T-helper 17 cell (primary cell): ENCODE measurements at places on chromosomes 1 and 21.

DNA sequence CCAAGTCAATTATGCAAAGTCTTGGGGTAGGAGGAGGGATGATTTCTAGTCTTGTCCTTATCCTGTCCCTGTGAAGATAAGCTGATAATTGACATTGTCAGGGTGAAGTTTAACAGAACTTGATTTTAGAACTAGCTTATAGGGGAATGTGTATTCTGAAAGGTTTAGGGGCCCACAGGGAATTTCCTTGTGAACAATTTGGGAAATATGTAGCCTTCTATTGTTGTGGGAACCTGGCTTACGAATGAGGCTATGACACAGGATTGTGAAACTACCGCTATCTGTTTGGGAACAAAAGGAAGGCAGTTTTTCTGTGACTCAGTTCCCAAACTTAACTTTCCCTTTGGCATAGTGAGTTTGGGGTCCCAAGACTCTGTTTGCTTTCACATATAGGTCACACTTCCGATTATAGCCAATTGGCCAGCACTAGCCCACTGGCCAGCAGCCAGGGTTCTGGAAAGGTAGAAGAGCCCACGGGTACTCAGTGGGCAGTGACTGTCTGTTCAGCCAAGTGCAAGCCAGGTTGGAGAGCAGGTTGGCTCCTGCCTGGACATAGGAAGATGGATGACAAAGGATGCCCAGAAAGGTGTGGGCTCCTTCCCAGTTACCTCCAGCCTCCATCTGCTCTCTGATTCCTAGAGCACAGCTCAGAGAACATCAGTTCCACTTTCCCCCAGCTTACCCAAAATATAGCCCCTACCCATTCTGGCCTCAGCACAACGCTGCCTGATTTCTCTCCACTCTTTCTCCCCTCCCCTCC, 35.5 kb downstream of the H3-3A start:
- DNase-seq: no peak
- peaks cover 23% of the 10 kb centered on the region for H3K27me3 ChIP-seq
- H3K36me3 ChIP-seq: no peaks in the 10 kb centered on the region

DNA sequence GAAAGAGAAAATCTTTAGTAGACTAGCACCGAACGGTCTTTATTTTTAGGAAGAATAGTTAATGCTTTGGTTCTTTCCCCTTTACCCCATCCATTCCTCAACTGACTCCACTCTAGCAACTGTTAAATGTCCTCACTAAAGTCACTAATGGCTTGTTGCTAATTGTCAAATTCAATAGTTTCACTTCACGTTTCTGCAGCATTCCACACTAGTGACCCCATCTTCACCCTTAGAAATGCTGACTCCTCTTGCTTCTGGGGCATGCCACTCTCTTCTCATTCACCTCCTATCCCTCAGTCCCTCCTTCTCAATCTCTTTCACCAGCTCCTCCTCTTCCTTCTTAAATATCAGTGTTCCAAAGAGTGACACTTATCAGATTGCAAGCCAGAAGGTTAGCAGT, 19.4 kb upstream of the CADM3 start:
- no peaks in the 10 kb centered on the region for H3K4me1 ChIP-seq
- H3K27ac ChIP-seq: no peak overlapping the region
- peaks cover 15% of the 10 kb centered on the region for H3K27me3 ChIP-seq
- peaks cover under 1% of the 10 kb centered on the region for H3K36me3 ChIP-seq
- DNase-seq: no peak
- no peak overlapping the region for H3K4me3 ChIP-seq

DNA sequence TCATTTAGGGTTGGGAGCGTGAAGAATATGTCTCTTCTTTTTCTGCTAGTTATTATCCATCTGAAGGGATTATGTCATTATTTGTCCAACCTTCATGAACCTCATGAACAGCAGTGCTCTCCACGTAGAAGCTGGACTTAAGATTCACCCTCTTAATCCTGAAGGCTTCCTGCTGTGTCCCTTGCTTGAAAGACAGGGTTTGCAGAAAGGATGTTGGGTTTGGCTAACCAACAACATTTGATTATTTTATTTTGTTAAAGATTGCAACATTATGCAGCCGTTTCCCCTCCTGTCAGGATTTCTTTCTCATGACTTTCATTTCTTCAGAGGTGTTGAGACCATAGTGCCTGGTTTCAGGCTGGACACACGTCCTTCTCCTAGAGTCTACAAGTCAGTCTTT, 75.2 kb downstream of the NGF start:
- peaks cover 36% of the 10 kb centered on the region for H3K27me3 ChIP-seq
- H3K27ac ChIP-seq: no peak overlapping the region
- H3K4me3 ChIP-seq: no peak overlapping the region
- DNase-seq: no peak
- peaks cover 2% of the 10 kb centered on the region for H3K4me1 ChIP-seq

DNA sequence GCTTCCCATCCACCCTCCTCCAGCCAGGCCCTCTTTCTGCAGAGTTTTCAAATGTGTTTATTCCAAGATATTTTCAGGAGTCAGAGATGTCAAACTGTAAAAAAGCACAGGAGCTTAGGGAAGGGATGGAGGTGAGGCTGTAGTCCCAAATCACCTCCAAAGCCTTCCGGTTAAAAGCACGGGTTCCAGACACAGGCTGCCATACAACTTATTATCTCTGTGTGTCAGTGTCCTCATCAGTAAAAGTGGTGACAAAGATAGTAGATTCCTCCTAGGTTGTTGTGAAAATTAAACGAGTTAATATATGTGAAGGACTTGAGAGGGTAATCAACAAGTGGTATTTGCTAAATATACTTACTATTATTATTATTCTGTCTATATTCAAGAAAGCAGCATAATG, 15.1 kb downstream of the S100A7A start:
- H3K4me1 ChIP-seq: no peaks in the 10 kb centered on the region
- no peak overlapping the region for H3K4me3 ChIP-seq
- no peak overlapping the region for H3K27ac ChIP-seq
- no peaks in the 10 kb centered on the region for H3K36me3 ChIP-seq
- peaks cover 62% of the 10 kb centered on the region for H3K27me3 ChIP-seq
- no peak for DNase-seq

GRCh38 chr1:176949033-176949662, 215.4 kb downstream of the ASTN1 start:
- peaks cover 9% of the 10 kb centered on the region for H3K27me3 ChIP-seq
- H3K4me1 ChIP-seq: no peaks in the 10 kb centered on the region
- H3K27ac ChIP-seq: no peak overlapping the region
- H3K36me3 ChIP-seq: no peaks in the 10 kb centered on the region

DNA sequence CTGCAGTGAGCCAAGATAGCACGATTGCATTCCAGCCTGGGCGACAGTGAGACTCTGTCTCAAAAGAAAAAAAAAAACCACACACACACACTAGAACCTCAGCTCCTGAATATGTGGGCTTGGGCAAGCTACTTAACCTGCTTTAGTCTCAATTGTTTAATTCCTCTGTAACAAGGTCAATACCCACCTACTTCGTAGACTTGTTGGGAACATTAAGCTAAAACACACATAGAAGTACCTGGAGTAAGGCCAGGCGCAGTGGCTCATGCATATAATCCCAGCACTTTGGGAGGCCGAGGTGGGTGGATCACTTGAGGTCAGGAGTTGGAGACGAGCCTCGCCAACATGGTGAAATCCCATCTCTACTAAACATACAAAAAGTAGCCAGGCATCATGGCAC, 77.1 kb downstream of the CLSTN1 start:
- H3K4me3 ChIP-seq: no peak overlapping the region
- H3K36me3 ChIP-seq: peaks cover 2% of the 10 kb centered on the region
- H3K27me3 ChIP-seq: no peaks in the 10 kb centered on the region
- no peak overlapping the region for H3K27ac ChIP-seq
- DNase-seq: no peak

GRCh38 chr1:115507901-115508300, 133.9 kb upstream of the VANGL1 start:
- no peak for DNase-seq
- H3K4me1 ChIP-seq: no peaks in the 10 kb centered on the region
- H3K27ac ChIP-seq: no peak overlapping the region
- H3K27me3 ChIP-seq: peaks cover 5% of the 10 kb centered on the region
- no peak overlapping the region for H3K4me3 ChIP-seq
- no peaks in the 10 kb centered on the region for H3K36me3 ChIP-seq

- H3K4me3 ChIP-seq: no peak overlapping the region
- H3K27ac ChIP-seq: no peak overlapping the region
- H3K36me3 ChIP-seq: no peaks in the 10 kb centered on the region
- DNase-seq: no peak
- peaks cover 2% of the 10 kb centered on the region for H3K4me1 ChIP-seq
These were observed 566.0 kb downstream of the AJAP1 start for GRCh38 chr1:5220421-5220820.

GRCh38 chr1:70714149-70714548, 303.1 kb downstream of the CTH start:
- no peaks in the 10 kb centered on the region for H3K4me1 ChIP-seq
- H3K27me3 ChIP-seq: no peaks in the 10 kb centered on the region
- H3K27ac ChIP-seq: no peak overlapping the region
- DNase-seq: no peak
- H3K36me3 ChIP-seq: no peaks in the 10 kb centered on the region
- no peak overlapping the region for H3K4me3 ChIP-seq

GRCh38 chr1:152783095-152783494, 3.0 kb upstream of the LCE1E start:
- no peak for DNase-seq
- H3K4me1 ChIP-seq: peaks cover 2% of the 10 kb centered on the region
- no peak overlapping the region for H3K27ac ChIP-seq
- H3K36me3 ChIP-seq: peaks cover 5% of the 10 kb centered on the region

- H3K4me3 ChIP-seq: peak within 1 kb of the TSS; percentile 97
- H3K27ac ChIP-seq: peak within 1 kb of the TSS; percentile 87
- H3K27me3 ChIP-seq: no peaks in the 10 kb centered on the region
- peak; percentile 55 for DNase-seq
These were observed at the start of gene H6PD for GRCh38 chr1:9234223-9235095. Gene H6PD (plus strand): TSS chr1:9234774. CDS start chr1:9244935, 10,161 bp downstream.

DNA sequence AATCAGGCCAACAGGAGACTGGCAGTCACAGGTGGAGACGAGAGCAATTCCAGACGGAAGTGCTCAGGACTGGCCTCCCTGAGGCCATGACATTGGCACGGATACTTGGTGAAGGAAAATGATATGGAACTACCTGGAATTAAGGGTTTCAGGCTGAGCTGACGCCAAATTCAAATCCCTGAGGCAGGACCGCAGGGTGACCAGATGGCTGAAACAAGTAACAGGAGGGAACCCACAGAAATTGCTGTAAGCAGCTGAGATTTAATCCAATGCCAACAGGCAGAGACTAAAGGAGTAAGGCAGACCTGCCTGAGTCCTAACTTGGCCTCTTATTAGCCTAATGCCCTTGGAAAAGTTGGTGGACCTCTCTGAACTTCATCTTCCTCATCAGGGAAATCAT, 76.2 kb downstream of the ERG start:
- no peaks in the 10 kb centered on the region for H3K36me3 ChIP-seq
- peaks cover 34% of the 10 kb centered on the region for H3K27me3 ChIP-seq
- no peak overlapping the region for H3K27ac ChIP-seq
- no peak overlapping the region for H3K4me3 ChIP-seq
- H3K4me1 ChIP-seq: no peaks in the 10 kb centered on the region
